ENCODE measurements at places on chromosomes 6 and 20.

- DNase-seq = no peak
These were observed 246.8 kb downstream of the ARID1B start for GRCh38 chr6:157023958-157024357.

GRCh38 chr6:89858041-89858440, 28.4 kb downstream of the CASP8AP2 start:
- no peak for DNase-seq

- DNase-seq = no peak
These were observed 7.0 kb upstream of the RALY start for GRCh38 chr20:33986560-33987216.

DNA sequence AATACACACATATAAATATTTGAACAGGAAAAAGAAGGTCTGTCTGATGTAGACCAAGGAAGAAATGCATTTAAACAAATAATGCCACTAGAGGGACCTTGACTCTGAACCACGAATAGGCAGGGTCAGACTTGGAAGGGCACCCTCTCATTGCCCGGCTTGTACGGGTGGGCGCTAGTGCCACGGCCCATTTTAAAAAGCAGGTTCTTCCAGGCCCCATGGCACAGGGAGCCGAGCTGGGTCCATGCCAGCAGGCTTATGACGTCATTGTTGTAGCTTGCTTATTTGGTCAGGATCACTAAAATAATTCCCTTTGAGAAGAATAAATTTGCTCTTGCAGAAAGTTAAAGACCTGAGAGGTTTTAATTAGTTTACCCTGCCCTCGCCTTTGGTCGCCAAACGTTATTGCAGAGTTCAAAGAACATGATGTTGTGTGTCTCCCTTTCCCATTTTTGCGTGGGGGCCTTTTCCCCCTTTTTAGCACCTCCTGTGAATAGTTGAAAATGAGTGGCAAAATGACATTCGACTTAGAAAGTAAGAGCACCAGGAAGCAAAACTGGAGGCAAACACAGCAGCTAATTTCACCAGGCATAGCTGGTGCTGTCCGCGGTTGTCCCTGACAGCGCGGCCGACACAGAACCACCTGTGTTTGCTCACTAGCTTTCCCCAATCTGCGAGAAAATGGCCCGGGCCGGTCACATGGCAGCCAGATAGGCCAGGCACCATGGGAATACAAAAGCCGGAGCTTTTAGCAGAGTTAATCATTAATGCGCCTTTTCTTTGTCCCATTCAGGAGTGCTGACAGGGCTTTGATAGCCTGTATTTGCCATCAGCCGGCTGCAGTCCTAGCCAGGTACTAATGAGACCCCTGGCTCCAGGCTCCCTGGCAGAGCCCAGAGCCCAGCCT, 93.8 kb downstream of the FOXA2 start:
- DNase-seq = no peak

- no peak for DNase-seq
These were observed 36.7 kb upstream of the SDHAF4 start for GRCh38 chr6:70530023-70530422.

GRCh38 chr20:13046409-13046808, 37.6 kb downstream of the SPTLC3 start:
- no peak for DNase-seq

- DNase-seq = no peak
These were observed 50.9 kb downstream of the FNDC1 start for GRCh38 chr6:159220093-159220492.

- no peak for DNase-seq
These were observed 84.8 kb upstream of the PLEKHG1 start for GRCh38 chr6:150514806-150515380.

GRCh38 chr6:7424967-7425807, 35.6 kb downstream of the RIOK1 start:
- no peak for DNase-seq

DNA sequence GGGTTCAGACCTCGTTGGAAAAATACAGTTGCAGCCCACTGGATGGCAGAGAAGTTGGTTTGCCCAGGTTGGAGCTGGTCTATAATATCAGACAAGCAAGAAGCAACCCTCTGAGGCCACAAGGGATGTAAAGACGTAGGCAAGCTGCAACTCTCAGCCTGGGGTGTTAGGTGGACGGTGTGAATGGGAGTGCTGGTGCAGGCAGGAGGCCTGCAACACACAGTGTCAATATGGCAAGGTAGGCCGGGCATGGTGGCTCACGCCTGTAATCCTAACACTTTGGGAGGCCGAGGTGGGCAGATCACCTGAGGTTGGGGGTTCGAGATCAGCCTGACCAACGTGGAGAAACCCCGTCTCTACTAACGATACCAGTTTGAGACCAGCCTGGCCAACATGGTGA, 10.5 kb downstream of the VPS16 start:
- DNase-seq = no peak

- no peak for DNase-seq
These were observed 136.7 kb upstream of the CNR1 start for GRCh38 chr6:88302769-88303225.

DNA sequence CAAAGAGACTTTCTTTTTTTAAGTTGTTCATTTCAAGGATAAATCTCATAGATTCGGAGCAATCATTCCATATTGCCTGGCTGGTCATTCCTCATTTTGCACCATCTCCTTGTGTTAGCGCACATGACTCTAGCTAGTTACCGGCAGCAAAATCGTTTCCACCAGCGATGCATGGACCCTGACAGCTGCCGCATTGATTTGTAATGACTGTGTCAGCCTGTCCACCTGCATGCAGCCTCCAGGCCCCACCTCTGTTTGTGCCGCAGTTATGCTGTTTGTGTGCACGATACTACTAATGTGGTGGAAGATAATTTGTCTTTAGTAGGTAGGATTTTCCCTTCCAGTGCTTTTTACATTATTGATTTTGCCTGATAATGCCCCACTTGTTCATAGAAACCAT, 164.0 kb downstream of the TBC1D7 start:
- DNase-seq = no peak

GRCh38 chr6:136750696-136751521, 41.4 kb downstream of the MAP3K5 start:
- no peak for DNase-seq

GRCh38 chr6:10421158-10421920, 6.5 kb upstream of the TFAP2A start:
- no peak for DNase-seq

GRCh38 chr6:96812077-96812703, 25.1 kb downstream of the GPR63 start:
- DNase-seq = no peak

GRCh38 chr6:31540640-31541039, 1.2 kb downstream of the DDX39B start:
- no peak for DNase-seq

DNA sequence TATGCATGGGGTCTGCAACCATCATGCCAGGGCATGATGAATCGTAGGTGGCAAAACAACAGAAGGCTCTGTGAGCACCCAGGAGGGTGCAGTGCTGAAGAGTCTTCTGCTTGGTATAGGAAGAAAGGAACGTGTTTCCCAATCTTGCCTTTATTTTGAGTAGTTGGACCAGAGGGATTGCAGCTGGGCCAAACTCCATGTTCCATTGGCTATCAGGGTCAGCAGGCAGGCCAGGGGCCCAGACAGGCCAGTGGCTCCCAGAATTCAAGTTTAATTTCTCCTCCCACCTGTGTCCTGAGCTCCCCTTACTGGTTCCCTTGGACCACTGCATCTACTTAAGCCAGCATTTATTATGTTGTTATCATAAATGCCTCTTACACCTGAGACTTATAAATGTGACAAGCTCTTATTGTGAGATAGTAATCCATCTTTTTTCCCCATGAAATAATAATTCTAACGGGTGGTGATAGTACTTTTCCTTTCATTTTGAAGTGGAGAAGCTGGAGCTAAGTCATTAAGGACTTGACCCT, 918 bp upstream of the TRIM38 start:
- no peak for DNase-seq

GRCh38 chr20:24914388-24915241, 34.5 kb upstream of the CST7 start:
- DNase-seq = no peak

GRCh38 chr6:130364224-130364780, 1.5 kb upstream of the TMEM200A start:
- peak; percentile 72 for DNase-seq

DNA sequence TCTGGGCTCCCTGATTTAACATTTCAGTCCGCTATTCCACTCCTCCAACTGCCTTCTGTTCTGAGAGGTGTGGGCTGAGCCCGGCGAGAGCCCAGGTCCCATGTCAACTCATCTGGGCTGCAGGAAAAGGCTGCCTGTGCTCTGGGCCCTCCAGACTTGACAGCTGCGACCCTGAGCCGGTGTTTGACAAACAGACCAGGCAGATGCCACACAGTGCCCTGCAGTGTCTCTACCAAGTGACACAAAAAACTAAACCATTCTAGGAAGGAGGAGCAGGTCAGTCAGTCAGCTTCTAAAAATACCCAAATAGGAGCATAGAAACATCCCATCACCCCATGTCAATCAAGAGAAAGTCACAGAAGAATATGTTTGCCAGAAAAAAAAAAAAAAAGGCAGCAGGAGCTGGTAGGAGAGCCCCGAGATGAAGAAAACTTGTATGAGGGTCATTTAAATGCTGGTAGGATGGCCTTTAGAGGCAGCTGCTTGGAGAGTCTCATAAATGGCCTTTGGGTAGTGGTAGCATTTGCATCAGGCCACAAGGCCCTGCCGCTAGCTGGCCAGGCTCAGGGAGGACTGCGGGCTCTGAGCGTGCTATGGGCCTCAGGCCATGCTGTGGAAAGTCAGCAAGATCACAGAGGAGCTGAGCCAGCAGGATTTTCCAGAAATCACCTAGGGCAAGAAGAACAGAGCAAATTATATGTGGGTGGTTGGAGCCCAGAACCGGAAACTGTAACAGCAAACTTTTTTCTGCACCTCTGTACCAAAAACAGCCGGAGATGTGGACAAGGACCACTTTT, 36.6 kb upstream of the GFOD1 start:
- DNase-seq = no peak

GRCh38 chr6:71733970-71734899, 152.1 kb upstream of the RIMS1 start:
- DNase-seq = no peak

DNA sequence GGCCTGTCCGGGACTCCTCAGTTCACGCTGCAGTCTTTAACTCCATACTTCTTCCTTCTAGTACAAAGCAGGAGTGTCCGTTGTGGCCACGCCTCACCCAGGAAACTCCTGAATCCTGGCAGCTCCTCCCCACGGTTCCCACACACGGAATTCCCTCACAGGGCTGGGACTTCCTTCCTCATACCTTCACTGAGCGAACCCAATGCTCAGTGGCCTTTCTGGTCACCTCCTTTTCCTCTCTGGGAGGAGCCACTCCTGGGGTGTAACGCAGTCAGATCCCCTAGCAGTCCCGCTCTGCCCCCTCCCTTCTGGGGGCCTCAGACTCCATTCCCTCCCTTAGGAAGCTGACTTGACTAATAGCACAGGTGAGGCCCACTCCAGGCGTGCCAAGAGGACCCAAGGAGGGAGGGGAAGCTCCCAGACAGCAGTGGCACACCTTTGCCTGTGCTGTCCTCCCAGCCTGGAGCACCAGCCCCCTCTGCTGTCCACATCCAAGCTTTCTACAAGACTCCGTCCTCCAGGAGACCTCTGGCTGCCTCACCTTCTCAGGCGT, at the start of gene SLC52A3:
TSS of gene SLC52A3 (minus strand) at position 75 of the 553 bp plus-strand sequence. CDS start 2,726 bp downstream, outside the sequence.
- no peak for DNase-seq

DNA sequence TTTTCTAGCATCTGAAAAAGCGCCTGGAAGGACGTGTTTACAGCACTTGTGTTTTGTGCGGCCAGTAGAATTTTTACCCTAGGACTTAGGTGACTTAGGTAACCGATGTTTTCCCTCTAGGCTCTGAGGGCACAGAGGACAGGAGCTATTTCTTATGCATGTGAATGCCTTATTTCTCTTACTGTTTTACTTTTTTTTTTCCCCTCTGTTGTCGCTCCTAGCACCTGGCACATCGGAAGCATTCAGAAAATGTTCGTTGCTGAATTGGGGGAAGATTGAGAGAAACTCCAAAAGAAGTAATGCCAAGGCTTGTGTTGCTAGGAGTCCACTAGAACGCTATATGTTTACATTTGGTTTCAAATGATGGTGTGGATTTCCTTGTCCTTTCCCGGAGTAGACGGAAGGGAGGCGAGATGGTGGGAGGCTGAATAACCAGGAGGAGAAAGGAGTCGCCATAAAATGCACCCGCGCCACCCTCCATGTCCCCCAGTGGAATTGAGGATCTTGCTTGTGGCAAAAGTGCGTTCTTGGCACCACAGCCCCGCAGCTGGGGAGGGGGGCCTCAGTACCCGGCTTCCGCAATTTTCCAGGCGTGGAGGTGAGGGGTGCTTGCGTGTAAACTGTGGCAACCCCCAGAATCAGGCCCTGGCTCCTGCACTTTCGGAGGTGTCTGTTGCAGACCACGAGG, 6.9 kb downstream of the OLIG3 start:
- DNase-seq = no peak

- peak; percentile 80 for DNase-seq
These were observed 480 bp upstream of the NT5E start for GRCh38 chr6:85449388-85449817.

- no peak for DNase-seq
These were observed 137.3 kb downstream of the CCDC170 start for GRCh38 chr6:151630991-151631655.

DNA sequence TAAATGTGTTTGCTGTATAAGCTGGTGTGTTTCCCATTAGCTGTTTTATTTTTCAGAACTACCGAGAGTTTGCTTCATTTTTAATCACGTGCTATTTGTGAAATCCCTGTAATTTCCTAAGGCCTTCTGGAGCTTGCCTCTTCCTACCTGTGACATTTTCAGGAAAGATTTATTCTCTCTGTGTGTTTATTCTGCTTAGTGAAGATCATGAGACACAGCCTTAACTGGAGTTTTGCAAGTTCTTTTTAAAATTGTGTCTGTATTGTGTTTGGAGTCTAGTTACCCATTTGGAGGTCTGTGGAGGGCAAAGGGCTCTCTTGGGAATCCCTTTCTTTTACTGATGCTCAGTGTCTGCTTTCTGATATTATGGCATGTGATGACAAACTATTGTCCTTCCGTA, 359.1 kb upstream of the FLRT3 start:
- DNase-seq = no peak

DNA sequence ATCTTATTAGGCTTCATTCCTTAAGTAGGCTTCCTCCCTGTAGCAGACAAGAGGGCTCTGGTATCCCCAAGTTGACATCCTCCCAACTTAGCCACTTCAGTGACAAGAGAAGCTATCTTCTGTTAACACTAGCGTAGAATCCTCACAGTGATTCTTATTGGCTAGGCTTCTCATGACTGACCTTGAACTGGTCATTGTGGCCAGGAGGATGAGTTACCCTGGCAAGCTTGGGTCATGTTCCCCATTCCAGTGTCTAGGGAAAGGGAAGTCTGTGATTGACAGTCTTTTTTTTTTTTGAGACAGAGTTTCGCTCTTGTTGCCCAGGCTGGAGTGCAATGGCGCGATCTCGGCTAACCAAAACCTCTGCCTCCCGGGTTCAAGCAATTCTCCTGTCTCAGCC, 7.1 kb downstream of the CDKAL1 start:
- no peak for DNase-seq

DNA sequence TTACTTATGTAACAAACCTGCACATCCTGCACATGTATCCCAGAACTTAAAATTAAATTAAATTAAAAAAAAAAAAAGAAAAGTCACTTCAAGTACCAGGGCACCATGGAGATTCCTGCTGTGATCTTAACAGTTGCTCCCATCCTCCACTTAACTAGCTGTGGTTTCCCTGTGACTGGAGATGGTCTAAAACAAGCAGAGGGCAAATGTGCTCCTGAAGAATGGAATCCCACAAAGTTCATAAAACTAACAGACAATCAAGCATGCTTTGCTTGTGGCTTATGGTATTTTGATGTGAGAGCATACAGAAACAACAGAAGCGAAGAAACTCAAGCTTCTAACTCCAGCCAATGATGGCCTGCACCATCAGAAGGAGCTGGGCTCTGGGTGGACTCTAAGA, 153.6 kb upstream of the KCNK16 start:
- no peak for DNase-seq

Measured in Jurkat, Clone E6-1 (cell line).